ENCODE measurements at places on chromosomes 4 and X.

GRCh38 chrX:133417364-133417763 lies 2.1 kb upstream of the GPC4 start:
- no peak for DNase-seq

- no peak for DNase-seq
These were observed 332.7 kb downstream of the RAPGEF2 start for GRCh38 chr4:159435561-159436023.

- DNase-seq = no peak
These were observed 576.8 kb upstream of the HS3ST1 start for GRCh38 chr4:12005471-12005870.

- no peak for DNase-seq
These were observed 8.3 kb downstream of the MAGEA11 start for GRCh38 chrX:149720021-149720689.

- no peak for DNase-seq
These were observed 52.4 kb upstream of the GUCY1A1 start for GRCh38 chr4:155614111-155614762.

DNA sequence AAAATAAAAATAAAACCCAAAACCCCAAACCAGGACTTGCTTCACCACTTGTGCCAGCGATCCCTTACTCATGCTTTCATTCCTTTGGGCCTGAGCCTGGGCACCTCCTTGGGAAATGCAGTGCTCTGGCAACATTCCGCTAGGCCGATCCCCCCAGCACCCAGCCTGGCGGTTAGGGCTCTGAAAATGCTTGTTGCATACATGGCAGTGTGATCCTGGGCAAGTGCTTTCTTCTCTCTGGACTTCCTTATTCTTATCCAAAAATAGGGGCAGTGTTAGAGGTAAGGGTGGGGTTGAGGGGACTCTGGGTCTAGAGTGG lies 4.6 kb downstream of the ZNF185 start:
- DNase-seq = no peak

- DNase-seq = no peak
These were observed 185.8 kb downstream of the ANKRD50 start for GRCh38 chr4:124526769-124527168.

DNA sequence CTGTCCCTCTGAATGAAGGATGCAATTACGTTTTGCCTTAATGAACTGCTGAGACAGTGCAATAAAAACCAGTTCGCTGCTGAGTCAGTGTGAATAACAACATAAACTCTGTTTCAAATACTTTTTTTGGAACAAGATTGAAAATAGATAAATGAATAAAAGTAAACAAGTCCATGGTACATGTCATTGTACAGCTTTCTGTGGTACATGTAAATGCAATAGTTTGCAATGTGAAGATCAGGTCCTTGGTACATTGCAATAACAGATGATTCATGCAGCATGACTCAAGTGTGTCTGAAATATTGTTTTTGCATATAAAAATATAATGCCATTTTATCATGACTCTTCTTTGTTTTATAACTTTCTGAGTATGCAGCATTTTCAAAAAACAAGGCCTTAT lies 193.4 kb upstream of the PACRGL start:
- DNase-seq = no peak

GRCh38 chrX:15511563-15511962 lies 11.0 kb downstream of the BMX start:
- DNase-seq = no peak

DNA sequence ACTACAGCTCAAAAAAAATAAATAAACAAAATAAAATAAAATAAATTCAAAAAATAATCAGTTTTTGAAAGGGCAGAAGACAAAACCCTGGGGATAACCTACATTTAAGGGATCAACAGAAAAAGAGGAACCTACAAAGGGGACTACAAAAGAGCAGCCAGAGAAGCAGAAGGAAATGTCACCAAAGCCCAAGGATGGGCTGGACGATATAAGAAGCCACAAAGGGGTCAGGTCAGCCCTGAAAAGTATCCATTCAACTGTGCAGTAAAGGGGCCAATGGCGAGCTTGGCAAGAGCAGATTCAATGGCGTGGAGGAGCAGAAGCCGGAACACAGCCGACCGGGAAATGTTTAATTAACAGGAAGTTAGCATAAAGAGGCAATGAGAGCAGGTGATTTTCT lies 16.9 kb downstream of the ACOT9 start:
- no peak for DNase-seq

Measured in SK-N-DZ (cell line).